ENCODE measurements at places on chromosomes 12 and 14.

GRCh38 chr12:113276946-113277500, 55.8 kb downstream of the TPCN1 start:
- no peak for DNase-seq

DNA sequence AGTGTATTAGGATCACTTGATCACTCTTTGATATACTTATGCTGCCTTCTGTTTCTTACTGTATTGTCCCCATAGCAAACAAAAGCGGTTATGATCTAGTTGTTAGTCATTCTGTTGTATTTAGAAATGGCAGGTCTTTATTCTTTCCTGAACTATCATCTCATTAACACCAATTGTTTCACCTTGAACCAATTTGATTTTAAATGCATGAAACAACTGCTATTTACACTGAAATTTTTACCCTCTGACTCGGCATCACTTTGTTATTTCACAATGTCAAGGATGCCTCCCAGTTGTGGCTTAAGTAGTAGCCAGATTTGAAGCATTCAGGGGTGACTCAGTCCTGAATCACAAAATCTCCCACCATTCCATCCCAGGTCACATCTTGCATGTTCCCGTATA, 303.5 kb downstream of the EGLN3 start:
- no peak for DNase-seq

- DNase-seq: no peak
These were observed 13.4 kb downstream of the LRIG3 start for GRCh38 chr12:58906917-58907316.

DNA sequence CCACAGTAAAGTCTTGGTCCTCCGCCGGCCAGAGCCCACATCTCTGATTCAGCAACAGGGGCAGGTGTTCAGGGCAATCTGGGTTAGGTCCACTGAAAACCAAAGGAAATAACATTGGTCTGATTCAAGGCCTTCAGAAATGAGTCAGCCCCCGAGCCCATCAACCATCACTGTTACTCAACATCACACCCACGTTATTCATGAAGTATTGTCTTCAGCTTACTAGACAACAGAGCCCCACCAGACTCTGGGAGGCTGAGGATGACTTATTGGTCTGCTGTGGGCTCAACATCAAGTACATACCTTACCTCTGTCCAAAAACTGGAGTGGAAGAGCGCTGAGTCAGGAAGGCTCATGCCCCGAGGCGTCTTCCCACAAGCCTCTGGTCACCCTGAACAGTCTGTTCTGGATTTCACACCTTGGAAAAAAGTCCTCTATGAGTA, 97.5 kb downstream of the ZFP36L1 start:
- no peak for DNase-seq

- DNase-seq: no peak
These were observed 82.3 kb downstream of the TNFAIP2 start for GRCh38 chr14:103205541-103205906.

DNA sequence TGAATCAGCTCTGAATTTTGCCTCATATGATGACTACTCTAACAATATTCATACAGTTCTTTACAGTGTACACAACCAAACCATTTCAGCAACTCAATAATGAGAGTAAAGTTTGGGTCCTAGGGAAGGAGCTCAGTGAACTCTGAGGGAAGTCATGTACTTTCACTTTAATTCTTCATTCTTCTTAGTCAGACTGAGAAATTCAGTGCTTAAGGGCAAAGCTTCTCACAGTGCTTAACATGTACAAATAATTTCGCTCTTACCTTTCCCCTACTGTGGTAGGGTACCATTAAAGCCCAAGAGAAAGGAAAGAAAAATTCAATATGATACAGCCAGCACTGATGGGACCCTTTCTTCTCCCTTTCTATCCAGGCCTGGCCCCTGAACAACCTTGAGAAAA, 435.0 kb downstream of the NELL2 start:
- DNase-seq: no peak

- DNase-seq: no peak
These were observed 11.2 kb downstream of the PRPF39 start for GRCh38 chr14:45095143-45095542.

DNA sequence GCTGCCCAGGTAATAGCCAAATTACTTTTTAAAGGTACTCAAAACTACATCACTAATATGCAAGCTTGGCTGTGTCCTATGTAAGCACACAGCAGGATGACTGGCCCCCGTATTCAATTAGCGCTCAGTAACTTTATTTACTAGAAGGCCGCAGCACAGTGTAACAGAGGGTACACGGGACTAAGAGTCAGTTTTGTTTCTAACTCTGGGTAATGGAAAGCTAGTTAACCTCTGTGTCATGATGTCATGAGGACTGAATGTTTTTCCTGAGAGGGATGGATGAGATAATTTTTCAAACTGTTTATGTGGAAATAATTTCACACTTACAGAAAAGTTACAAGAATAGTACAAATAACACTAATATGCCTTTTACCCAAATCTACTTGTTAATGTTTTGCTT, 27.1 kb downstream of the GALNT4 start:
- no peak for DNase-seq
